G401 (cell line): ENCODE measurements at places on chromosomes 6 and 20. TPM values are rescaled to one million over a fixed set of nuclear protein-coding genes. Genes with fewer than 3 reads are reported as not detected.
A peak's percentile ranks its signal among the peaks of the same experiment; 100 is the strongest.

- DNase-seq, result no peak
Observed at GRCh38 chr20:59999502-59999901, 41.3 kb downstream of the CDH26 start.

- DNase-seq, result no peak
Observed at GRCh38 chr20:8367689-8368088, 235.6 kb downstream of the PLCB1 start.

PAX1 gene
- total RNA-seq, result not detected in 2 replicates

DNA sequence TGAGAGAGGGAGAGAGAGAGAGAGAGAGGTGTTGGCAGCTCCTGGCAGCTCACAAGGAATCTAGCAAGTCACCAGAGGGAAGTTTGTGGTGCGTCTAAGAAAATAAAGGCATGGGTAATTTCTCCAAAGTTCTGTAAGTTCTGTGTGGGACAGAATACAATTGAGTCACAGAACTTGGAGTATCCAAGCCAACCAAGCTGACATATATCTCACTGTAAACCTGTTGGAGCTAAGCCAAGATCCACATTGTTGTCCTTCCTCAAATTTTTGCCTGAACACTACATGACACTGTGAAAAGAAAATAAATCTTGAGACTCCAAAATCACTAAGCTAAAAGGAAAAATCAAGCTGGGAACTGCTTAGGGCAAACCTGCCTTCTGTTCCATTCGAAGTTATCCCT, 436.7 kb downstream of the MEI4 start:
- DNase-seq, result no peak

DNA sequence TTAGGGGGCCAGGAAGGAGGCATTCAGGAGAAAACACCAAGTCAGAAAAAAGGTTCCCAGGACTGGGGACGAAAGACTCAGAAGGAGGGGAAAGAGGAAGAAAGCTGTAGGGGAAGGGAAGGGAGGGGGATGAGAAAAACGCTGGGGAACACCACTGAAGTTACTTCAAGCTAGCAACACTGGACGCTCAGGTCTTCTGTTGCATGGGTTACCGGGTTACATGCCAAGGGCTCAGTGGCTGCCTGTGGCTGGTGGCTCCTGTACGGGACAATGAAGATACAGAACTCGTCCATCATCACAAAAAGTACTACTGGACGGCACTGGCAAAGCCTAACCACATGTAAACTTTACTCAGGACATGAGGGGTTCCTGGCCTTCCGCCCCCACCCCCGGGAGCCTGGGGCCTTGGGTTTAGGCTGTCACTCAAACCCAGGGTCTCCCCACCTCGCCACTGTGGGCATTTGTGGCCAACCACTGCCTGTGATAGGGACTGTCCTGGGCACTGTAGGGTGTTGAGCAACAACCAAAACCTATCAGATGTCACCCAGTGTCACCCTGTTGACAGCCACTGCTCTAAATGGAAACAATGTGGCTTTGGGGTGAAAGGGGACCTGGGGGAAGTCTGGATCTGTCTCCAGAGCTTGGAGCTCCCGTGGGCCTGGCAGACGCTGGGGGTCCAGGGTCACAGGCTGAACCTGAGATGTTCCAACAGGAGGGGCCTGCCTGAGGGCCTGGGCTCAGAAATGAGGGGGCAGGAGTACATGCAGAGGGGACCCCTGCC, 40.3 kb upstream of the CD93 start:
- no peak for DNase-seq

- no peak for DNase-seq
Observed at GRCh38 chr6:7270320-7271204, 42.4 kb downstream of the SSR1 start.

DNA sequence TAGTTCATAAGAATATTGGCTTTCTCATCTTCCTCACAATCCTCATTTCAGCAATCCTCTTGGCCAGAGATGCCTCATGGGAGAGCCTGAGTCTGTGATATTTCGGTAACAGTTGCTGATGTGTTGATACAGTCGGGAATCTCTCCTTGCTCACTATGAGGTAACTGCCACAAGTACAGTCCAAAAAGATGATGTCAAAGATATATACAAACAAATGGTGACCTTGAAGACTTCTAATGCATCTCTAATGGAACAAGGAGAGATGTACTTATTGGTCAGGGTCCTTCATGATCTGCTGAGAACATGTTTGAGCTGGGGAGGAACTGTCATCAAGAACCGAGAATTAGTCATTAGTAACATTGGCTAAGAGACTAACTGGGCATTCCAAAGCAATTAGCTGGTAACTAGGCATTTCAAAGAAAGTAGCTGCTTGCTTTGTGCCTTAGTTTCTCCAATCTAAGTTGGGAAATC, 56.1 kb downstream of the FILIP1 start:
- peak; percentile 17 for DNase-seq

SLC13A3 gene
- not detected in 2 replicates for total RNA-seq

GRCh38 chr6:12569646-12570045, 146.9 kb upstream of the PHACTR1 start:
- no peak for DNase-seq

DNA sequence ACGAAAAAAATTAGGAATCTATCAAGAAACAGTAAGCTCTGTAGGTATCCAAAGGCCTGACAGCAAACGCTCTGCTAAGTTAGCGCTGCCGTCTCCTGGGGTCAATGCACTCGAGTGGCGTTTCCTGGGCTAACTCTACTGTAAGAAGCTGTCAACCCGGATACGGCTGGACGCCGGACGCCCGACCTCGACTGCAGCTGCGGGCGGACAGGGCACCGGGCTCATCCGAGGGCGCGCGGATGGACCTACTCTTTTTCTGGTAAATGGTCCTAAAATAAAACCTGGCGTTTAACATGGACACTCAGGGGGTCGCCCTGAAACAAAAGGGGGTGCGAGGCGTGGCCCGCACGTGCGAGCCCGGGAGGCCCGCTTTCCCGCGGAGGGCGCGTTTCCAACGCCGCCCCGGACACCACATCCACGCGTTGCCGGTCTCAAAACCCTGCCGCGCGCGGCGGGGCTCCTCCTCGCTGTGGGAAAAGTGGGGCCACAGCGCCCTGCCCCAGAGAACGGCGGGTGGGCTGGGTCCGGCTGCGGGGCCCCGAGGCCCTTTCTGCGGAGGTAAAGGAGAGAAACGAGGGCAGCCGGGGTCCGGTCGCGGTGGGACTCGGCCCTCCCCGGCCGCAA, 537 bp downstream of the TCP1 start:
- DNase-seq, result no peak

BIRC7 gene
- 68.2 and 78.4 TPM in 2 replicates for total RNA-seq

CRISP2 gene
- not detected in 2 replicates for total RNA-seq

IPCEF1 gene
- not detected in 2 replicates for total RNA-seq

ZNF831 gene
- not detected in 2 replicates for total RNA-seq

DNA sequence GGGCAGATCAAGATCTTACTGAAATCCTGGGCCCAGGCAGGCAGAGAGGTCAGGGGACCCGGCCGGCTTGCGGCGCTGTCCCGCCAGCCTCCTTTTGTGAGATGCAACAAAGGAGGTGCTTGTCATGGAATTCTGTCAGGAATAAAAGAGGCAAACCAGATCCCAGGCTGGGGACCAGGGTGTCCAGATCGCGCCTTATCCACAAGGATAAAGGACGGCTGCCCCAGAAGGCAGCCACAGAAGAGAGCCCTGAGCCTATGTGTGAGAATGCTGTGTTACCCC, 42.6 kb upstream of the CDH22 start:
- DNase-seq, result no peak

DNA sequence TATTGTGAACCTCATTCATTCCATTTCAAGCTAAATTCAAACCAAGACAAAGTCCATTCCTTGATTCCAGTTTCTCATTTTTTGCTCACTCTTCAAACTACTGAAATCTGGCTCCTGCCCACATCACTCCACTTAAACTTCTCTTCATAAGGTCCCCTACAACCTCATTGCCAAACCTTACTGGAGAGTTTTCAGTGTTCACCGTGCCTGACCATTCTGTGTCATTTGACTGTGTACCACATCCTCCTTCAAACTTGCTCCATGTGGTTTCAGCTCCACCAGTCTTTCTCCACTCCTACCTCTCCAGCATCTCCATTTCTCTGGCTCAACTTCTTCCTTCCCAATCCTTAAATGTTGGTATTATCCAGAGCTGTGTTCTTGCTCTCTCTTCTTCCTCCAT, 38.5 kb upstream of the TAB2 start:
- no peak for DNase-seq

HDGFL1 gene
- not detected in 2 replicates for total RNA-seq

MCM9 gene
- 12.5 and 23.4 TPM in 2 replicates for total RNA-seq

DNA sequence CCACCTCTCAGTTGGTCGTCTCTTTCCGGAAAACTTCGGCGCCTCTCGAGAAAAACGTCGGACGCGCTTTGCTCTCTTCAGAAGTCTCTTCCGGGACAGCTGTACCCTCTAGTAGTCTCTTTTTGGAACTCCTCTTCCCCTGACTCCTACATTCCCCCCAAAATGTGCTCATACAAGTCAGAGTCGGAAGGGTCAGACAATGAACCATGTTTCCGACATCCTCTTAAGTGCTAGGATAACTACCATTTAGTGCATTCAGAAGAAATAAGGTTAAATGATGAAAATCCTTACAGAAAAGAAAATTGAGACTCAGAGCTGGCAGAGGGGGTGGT, 476 bp upstream of the TP53RK start:
- no peak for DNase-seq

- DNase-seq, result no peak
Observed at GRCh38 chr20:12289465-12289864, 371.8 kb downstream of the BTBD3 start.

GRCh38 chr20:56842056-56842455, 212.9 kb downstream of the TFAP2C start:
- DNase-seq, result no peak

HUS1B gene
- total RNA-seq, result not detected in 2 replicates

LAMA5 gene
- 21.6 and 28.3 TPM in 2 replicates for total RNA-seq

DNA sequence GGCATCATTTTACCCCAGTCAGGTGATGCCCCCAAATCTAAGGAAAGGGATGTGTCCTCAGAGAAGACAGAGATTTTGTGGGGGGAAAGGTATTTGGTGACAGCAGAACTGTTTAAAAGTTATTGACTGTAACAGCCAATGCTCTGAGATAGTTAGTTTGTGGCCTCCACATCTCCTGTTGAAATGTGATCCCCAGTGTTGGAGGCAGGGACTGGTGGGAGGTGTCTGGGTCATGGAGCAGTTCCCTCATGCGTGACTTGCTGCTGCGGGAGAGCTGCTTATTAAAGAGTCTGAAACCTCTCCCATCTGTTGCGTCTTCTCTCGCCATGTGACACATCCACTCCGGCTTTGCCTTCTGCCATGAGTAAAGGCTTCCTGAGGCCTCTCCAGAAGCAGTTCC, 282.8 kb upstream of the FOXQ1 start:
- no peak for DNase-seq

DNA sequence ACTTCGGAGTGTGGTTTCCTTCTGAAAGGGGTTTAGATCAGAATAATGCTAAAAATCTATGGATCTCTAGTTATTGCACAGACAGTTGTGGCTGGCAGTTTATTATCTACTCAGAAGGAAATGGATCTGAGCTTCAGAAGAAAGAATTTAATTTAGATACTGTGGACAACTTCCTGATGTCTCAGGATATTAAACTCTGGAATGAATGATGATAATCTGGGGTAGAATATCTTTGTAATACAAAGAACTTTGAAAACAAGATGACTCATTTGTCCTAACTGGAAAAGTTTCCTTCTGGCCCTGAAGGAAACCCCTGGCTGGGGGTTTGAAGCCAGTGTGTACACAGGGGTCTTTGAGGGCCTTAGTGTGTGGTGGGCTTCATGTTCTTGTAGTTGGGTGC, 78.0 kb downstream of the EDN3 start:
- no peak for DNase-seq

DNA sequence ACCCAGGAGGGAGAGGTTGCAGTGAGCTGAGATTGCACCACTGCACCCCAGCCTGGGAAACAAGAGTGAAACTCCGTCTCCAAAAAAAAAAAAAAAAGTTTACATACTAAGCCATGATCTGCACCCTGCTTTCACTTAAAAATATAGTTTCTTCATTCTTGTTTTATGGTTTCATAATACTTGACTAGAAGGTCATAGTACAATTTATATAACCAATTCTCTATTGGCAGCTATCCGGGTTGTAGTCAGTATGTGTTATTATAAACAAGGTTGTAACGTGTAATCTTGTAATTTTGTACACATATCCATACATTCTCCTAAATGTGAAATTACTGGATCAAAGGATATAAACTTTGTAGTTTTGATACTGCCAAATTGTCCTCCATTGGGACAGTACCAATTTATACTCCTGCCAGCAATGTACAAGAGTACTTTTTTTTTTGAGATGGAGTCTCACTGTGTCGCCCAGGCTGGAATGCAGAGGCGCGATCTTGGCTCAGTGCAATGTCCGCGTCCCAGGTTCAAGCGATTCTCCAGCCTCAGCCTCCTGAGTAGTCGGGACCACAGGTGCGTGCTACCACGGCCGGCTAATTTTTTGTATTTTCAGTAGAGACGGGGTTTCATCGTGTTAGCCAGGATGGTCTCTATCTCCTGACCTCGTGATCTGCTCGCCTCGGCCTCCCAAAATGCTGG, 144.8 kb downstream of the GJA10 start:
- DNase-seq, result no peak

GRCh38 chr6:44732243-44732642, 344.7 kb downstream of the CDC5L start:
- no peak for DNase-seq

- DNase-seq, result no peak
Observed at GRCh38 chr6:111843347-111844147, 29.7 kb downstream of the FYN start.

TCP11 gene
- not detected in 2 replicates for total RNA-seq

GRIK2 gene
- not detected in 2 replicates for total RNA-seq

DNA sequence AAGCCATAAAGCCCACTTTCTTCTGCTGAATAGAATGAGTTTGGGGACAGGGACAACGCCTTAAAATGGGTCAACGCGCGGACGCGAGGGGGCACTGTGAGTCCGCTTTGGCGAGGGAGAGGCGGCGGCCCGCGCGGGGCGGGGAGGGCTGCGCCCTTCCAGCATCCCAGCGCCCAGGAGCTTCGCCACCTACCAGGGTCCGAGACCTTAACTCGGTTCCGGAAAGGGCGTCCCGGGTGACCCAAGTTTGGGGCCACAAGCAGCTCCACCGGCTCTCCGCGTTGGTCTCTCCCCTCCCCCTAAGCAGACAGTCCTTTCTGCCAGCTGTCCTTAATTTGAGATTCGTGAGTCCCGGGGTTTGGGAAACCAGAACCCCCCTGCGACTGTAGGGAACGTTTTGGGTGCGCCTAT, 1.8 kb upstream of the SAMD5 start:
- peak; percentile 25 for DNase-seq

GRCh38 chr6:14739827-14740226, 506.0 kb upstream of the JARID2 start:
- no peak for DNase-seq
